ENCODE measurements at places on chromosomes 3 and 15. TPM values are rescaled to one million over a fixed set of nuclear protein-coding genes. Genes with fewer than 3 reads are reported as not detected.

TIPIN gene
- total RNA-seq, result 16.2 TPM

ADAMTS7 gene
- total RNA-seq, result 64.7 TPM

- no peak for DNase-seq
- peaks cover 22% of the 10 kb centered on the region for H3K27me3 ChIP-seq
- H3K4me3 ChIP-seq, result no peak overlapping the region
- no peaks in the 10 kb centered on the region for H3K4me1 ChIP-seq
- H3K36me3 ChIP-seq, result no peaks in the 10 kb centered on the region
Observed at GRCh38 chr15:69120732-69121131, 39.7 kb upstream of the GLCE start.

DNA sequence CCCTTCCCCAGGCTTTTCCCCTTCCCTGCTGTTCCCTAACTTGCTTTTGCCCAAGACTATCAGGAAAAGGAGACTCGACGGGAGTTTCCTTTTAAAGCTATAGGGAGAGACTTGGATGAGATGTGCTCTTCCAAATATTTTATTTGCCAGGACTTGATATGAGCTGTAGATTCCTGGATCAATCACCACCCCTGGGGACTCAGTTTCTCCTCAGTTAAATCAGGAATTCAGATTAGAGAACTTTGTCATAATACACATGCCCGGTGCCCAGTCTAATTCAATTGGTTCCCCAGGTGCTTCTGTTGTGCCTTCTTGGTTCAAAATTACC, 46.6 kb downstream of the SMAD6 start:
- H3K36me3 ChIP-seq, result no peaks in the 10 kb centered on the region
- peak overlapping the region; percentile 36 for H3K27ac ChIP-seq
- no peaks in the 10 kb centered on the region for H3K27me3 ChIP-seq

ATP8B4 gene
- total RNA-seq, result not detected
